ENCODE measurements at places on chromosomes 12 and 14.

DNA sequence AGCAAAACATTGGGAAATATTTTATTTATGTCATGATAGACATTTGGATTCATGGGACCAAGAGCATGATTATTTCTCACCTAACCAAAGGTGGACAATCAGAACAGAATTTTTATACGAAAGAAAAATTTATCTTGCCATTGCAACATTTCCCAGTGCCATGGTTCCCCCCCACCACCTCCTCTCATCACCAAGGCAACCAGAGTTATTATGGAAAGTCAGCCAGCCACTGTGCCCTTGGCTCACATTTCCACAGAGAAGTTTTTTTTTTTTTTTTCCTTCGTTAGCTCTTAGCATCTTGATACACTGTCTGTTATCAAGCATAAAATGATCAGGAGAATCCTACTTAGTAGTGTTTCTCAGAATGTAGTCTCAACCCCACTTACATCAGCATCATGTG, 176.4 kb upstream of the TMTC1 start:
- DNase-seq, result no peak

- no peak for DNase-seq
These were observed 31.1 kb upstream of the DICER1 start for GRCh38 chr14:95188380-95188779.

DNA sequence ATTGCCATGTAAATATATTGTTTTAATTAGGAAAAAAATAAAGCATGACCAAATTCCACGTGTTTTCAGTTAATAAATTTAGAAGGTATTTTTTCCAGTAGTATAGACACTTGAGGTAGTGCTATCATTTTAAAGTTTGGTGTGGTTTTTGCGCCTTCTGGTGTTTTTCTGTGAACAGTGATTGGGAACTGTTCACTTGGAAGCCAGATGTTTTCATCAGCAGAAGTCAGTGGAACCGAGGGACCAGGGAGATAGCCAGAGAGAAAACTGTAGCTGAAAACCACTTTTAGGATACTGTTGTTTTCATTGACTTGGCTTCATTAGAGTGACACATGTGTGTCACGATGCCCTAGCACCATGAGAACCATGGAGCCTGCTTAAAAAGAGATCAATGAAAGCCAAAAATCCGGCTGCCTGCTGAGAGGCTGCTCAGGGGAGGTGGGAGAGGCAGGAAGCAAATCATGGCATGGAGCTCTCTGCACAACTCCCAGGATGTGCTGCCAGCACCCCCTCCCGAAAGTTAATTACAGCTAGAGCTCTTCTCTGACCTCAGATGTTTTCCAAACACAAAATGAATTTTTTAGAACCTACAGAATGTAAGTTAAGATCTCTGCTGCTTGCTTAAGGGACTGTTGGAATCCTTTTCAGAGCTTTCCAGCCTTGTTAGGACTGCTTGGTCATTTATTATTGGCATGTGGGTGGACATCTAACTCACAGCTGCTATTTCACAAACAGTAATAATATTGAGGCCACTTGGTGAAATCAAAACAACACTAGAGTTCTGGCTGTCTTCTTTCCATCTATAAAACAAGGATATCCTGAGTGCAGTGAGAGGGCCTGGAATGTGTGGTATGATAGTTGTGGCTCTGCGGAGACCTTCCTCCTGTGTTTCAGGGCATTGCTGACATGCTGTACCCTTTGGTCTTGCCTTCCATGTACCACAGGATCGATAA, 192.3 kb downstream of the ANO4 start:
- no peak for DNase-seq

DNA sequence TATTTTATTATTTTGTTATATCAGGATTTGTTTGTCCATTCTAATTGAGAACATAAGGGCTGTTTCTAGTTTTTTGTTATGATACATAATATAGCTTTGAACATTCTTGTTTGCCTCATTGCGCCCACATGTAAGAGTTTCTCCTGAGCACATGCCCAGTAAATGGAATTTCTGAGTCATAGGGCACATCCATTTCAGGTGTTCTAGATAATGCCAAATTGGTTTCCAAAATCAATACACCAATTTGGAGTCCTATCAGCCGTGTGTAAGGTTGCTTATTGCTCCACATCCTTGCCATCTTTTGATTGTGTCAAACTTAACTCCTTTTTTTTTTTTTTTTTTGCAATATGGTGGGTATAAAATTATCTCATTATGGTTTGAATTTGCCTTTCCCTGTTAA, 97.9 kb upstream of the RESF1 start:
- no peak for DNase-seq

- no peak for DNase-seq
These were observed 7.8 kb upstream of the TBX3 start for GRCh38 chr12:114691763-114692185.

DNA sequence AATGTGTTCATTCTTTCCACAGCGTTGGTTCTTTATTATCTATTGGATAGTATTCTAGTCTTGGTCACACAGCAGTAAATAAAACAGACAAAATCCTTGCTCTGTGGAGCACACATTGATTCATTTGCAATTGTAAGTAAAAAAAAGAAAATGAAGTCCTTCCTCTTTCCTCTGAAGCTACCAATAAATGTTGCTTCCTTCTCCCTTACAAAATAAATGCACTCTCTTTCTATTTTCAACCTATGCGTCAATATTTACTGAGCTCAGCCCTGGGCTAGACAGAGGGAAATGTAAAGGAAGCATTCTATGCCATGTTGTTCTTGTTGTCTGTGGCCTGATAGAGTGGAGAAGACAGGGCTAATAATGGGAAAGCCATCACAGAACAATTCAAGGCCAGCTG, 2.9 kb downstream of the ABHD12B start:
- no peak for DNase-seq

GRCh38 chr12:71536939-71537622, 97.5 kb downstream of the LGR5 start:
- DNase-seq, result no peak

- no peak for DNase-seq
These were observed 21.8 kb downstream of the WNK1 start for GRCh38 chr12:774051-774614.

GRCh38 chr12:127429551-127430285, 837.3 kb upstream of the TMEM132C start:
- DNase-seq, result no peak

DNA sequence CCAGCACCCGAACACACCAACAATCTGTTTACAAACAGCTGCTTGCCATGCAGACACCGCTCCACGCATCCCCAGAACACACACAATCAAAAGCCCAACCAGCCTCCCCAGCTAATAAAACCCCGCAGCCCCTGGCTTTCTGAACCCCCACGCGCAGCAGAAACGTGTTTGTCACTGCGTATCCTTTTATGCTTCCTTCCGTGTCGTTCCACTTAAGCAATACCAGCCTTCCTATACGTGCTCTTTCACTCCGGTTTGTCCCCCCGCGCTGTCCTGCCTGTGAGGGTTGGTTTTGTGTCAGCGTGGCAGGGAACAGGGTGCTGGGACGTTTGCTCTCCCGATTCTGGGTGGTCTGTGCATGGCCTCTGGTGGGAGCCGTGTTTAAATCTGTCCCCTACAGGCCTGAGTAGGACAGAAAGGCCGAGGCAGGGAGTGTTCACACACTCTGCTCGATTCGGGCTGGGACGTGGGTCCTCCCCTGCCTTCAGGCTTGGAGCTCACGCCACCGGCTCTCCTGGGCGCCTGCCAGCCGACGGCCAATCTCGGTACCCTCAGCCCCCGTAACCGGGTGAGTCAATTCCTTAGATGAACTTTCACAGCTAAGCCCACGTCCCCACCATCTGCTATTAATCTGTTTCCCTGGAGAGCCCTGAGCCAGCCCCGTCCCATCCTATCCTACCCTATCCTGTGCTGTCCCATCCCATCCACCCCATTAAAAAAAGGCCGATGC, 60.0 kb downstream of the NOC4L start:
- DNase-seq, result no peak

DNA sequence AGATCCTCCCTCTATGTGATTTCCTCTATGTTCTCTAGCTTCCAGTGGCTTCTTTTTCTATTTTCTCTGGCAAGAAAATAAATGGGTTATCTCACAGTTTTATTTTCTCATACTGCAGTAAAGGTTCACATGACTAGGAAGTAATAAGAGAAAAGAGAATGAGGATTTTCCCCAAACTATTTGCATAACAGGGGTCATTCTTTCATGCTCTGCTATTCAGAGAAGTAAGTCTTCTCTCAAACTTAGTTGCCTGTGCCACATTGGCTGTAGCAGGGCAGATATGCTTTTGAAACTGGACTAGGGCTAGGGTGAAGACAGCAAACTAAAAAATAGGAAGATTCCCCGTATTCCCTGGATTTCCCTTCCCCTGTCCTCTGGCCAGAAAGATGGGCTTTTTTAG, 57.4 kb downstream of the ACSM4 start:
- DNase-seq, result no peak

- no peak for DNase-seq
These were observed 1.6 kb downstream of the MSI1 start for GRCh38 chr12:120367233-120367923.

GRCh38 chr14:50830044-50830931, 674 bp downstream of the NIN start:
- DNase-seq, result peak; percentile 51

DNA sequence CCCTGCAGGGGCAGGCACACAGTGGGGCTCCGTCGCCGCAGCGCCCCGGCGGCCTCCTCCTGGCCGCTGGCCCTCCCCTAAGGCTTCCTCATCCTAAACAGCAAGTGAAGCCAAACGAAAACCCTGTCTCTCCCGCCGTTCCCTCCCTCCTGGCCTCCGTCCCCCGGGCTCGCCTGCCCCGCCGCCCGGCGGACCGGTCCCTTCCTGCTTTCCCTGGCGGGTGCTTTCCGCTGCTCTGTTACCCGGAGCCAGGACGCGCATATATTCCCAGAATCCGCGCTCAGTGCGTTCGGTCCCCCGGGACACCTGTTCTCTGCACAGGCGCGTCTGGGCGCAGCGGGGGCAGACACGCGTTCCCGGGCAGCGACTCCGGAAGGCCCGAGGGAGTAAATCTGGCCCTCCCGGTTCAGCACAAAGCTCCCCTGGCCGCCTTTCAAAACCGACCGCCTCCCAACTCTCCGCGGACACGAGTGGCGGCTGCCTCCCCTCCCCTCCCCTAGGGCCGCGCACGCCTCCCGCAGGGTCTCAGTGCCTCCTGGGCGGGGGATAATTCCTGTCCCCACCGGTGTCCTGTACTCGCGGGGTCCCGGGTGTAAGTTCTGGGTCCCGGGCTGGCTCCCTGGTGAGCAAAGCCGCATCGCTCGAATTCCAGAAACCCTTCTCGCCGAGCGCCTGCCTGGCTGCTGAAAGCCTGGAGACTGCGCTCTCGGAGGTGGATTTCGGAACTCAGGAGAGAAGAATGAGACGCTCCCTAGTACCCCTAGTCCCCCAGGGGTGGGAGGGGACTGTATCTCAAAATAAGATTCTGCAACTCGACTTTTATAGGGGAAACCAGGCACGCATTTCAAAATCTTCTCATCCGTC, 21.4 kb upstream of the CEP170B start:
- DNase-seq, result no peak
